IPS DF 6.9 (cell line): ENCODE measurements at places on chromosomes 3 and 15.
A peak's percentile ranks its signal among the peaks of the same experiment; 100 is the strongest.

- H3K27me3 ChIP-seq, result no peaks in the 10 kb centered on the region
- peaks cover 5% of the 10 kb centered on the region for H3K4me1 ChIP-seq
- DNase-seq, result no peak
- no peaks in the 10 kb centered on the region for H3K36me3 ChIP-seq
- H3K4me3 ChIP-seq, result no peak overlapping the region
These were observed 12.4 kb downstream of the NTRK3 start for GRCh38 chr15:88243895-88244787.

GRCh38 chr3:194081826-194082225 lies 54.1 kb upstream of the HES1 start:
- peaks cover 4% of the 10 kb centered on the region for H3K4me1 ChIP-seq
- no peaks in the 10 kb centered on the region for H3K27me3 ChIP-seq
- H3K36me3 ChIP-seq, result no peaks in the 10 kb centered on the region
- no peak overlapping the region for H3K27ac ChIP-seq
- no peak for DNase-seq

GRCh38 chr3:112128843-112129727 lies 4.0 kb downstream of the GCSAM start:
- H3K4me3 ChIP-seq, result no peak overlapping the region
- no peaks in the 10 kb centered on the region; the same call in 1 of the 2 replicates for H3K4me1 ChIP-seq
- no peaks in the 10 kb centered on the region for H3K27me3 ChIP-seq
- DNase-seq, result no peak
- no peak overlapping the region for H3K27ac ChIP-seq

- DNase-seq, result no peak
- H3K4me1 ChIP-seq, result no peaks in the 10 kb centered on the region
- H3K36me3 ChIP-seq, result no peaks in the 10 kb centered on the region
- H3K27me3 ChIP-seq, result peaks cover 1% of the 10 kb centered on the region; the same call in 1 of the 2 replicates
These were observed 178.2 kb downstream of the LSAMP start for GRCh38 chr3:116267116-116267515.

- H3K36me3 ChIP-seq, result no peaks in the 10 kb centered on the region
- no peaks in the 10 kb centered on the region; the same call in 1 of the 2 replicates for H3K27me3 ChIP-seq
- DNase-seq, result peak; percentile 86
- H3K27ac ChIP-seq, result no peak overlapping the region
These were observed 37.8 kb upstream of the USP3 start for GRCh38 chr15:63466378-63467192.

DNA sequence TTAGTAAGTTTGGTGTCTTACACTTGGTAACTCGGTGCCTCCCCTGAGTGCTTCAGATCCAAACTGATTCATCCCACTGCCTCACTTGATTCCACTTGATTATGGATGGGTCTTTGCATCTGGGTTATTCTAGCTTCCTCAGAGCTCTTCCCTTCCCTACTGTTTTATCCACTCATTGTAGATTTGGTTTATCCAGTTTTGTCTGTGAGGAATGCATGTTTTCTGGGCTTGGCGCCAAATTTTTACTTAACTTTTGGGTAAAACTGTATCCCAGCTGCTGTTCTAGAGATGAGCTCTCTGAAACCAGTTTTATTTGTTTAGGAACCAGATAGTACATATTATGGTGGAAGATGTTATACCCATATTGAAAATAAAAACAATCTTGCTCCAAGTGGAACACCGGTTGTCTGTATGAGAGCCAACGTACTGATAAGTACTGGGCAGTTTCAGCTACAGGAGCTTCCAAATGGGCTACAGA lies 20.9 kb downstream of the RAD54L2 start:
- no peak for DNase-seq
- no peaks in the 10 kb centered on the region for H3K4me1 ChIP-seq
- H3K27ac ChIP-seq, result no peak overlapping the region
- H3K27me3 ChIP-seq, result no peaks in the 10 kb centered on the region
- H3K4me3 ChIP-seq, result no peak overlapping the region
- H3K36me3 ChIP-seq, result no peaks in the 10 kb centered on the region; the same call in 1 of the 2 replicates

DNA sequence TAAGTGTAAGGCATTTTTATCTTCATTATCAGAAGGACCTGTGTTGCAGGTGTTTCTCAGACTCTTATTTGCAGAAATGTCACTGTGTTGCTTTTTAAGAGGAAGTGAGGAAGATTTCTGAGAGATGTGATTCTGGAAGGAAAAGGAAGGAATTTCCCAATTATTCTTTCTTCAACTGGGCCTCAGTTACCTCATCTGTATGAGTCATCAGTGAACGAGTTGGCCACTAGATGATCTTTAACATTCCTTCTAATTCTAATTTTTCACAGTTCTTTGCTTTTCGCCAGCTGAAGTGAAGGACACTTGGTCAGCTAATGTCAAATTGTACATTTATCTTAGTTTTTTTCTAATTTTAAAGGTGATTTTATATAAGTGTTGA lies 28.9 kb downstream of the CLEC3B start:
- no peak overlapping the region for H3K4me3 ChIP-seq
- no peaks in the 10 kb centered on the region for H3K36me3 ChIP-seq
- no peak overlapping the region for H3K27ac ChIP-seq
- no peak for DNase-seq
- H3K27me3 ChIP-seq, result peaks cover 14% of the 10 kb centered on the region
- no peaks in the 10 kb centered on the region for H3K4me1 ChIP-seq

- no peaks in the 10 kb centered on the region for H3K36me3 ChIP-seq
- no peaks in the 10 kb centered on the region for H3K4me1 ChIP-seq
- H3K4me3 ChIP-seq, result peak overlapping the region; percentile 75; the same call in 1 of the 2 replicates
- no peaks in the 10 kb centered on the region for H3K27me3 ChIP-seq
These were observed 964 bp downstream of the SLC25A20 start for GRCh38 chr3:48897460-48898376.

- no peak overlapping the region for H3K4me3 ChIP-seq
- H3K27ac ChIP-seq, result no peak overlapping the region
- no peaks in the 10 kb centered on the region for H3K36me3 ChIP-seq
- no peaks in the 10 kb centered on the region for H3K4me1 ChIP-seq
- no peaks in the 10 kb centered on the region for H3K27me3 ChIP-seq
These were observed 73.8 kb upstream of the GSK3B start for GRCh38 chr3:120168038-120168437.

DNA sequence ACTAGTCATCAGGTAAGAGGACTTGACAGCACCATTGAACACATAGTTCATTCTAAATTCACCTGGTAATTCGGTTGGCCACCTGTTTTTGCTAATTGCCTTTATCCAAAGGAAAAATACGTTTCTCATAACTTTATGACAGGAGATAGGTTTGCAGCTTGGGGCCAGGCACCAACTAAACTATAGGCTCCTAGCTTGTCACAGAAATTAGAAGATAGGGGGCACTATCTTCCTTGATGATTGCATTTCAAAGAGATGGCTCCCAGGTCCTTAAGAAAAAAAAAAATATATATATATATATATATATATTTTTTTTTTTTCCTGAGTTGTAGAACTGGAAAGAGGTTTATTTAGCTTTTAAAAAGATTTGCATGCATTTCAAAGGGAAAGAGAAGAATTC lies 563.6 kb downstream of the NAALADL2 start:
- no peak overlapping the region for H3K4me3 ChIP-seq
- no peaks in the 10 kb centered on the region for H3K4me1 ChIP-seq
- H3K27me3 ChIP-seq, result no peaks in the 10 kb centered on the region

DNA sequence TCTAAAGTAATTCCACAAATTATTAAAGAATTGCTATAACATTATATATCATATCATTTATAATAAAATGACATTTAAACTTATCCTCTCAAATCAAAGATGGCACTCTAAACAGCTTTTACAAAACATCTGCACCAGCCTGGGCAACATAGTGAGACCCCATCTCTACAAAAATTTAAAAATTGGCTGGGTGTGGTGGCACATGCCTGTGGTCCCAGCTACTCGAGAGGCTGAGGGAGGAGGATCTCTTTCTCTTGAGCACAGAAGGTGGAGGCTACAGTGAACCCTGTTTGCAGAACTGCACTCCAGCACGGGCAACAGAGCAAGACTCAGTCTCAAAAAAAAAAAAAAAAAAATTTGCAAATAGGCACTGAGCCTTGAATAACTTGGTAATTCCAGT lies 63.1 kb downstream of the PIK3CB start:
- H3K4me1 ChIP-seq, result no peaks in the 10 kb centered on the region
- H3K4me3 ChIP-seq, result no peak overlapping the region
- DNase-seq, result no peak
- H3K36me3 ChIP-seq, result peaks cover 11% of the 10 kb centered on the region
- no peak overlapping the region for H3K27ac ChIP-seq
- H3K27me3 ChIP-seq, result no peaks in the 10 kb centered on the region

DNA sequence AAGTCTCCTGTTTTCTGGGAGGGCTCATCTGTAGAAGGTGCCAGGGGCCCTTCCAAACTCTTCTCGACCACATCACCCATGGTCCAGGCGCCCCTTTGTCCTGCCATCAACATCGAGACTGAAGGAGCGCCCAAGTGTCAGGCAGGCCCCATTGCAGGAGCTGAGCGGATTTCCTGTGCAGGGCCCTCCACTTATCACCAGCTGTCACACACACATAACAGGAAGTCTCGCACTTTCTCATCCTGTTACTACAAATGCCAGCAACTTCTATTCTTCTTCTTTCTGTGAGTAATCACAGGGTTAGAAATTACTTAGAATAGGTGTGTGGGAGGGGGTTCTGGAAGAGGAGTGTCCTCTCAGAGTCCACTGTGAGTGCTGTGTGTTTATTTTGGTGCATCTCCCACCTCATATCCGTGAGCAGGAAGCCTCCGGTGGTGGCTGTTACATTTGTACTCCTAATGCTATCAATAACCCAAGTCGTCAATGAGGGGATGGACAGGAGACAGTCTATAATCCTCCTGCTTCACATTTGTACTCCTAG lies at the start of gene KLHL6:
Gene KLHL6, minus strand, starts transcription at position 166 of the 541 bp plus-strand sequence. Its CDS starts 53 bp downstream, at position 113.
- H3K36me3 ChIP-seq, result no peaks in the 10 kb centered on the region
- H3K4me1 ChIP-seq, result no peaks in the 10 kb centered on the region
- H3K27ac ChIP-seq, result no peak within 1 kb of the TSS
- no peaks in the 10 kb centered on the region for H3K27me3 ChIP-seq
- no peak within 1 kb of the TSS for H3K4me3 ChIP-seq

DNA sequence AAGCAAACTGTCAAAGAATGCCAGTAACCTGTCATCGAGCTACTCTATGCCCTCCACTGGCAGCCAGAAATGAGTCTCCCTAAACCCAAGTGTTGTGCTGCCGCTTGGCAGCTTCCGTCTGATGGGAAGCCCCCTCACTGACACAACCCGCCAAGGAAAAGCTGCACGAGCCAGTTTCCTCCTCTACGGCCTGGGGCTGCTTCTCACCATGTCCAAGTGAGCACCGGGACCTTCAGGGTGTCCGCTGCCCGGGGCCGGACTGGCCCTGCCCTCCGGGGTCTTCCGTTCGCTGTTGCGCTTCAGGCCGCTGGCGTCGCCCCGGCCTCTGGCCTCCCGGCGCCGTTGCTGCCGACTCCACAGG lies 490 bp downstream of the TOMM70 start:
- DNase-seq, result no peak
- peak overlapping the region; percentile 50 for H3K4me3 ChIP-seq
- no peaks in the 10 kb centered on the region for H3K27me3 ChIP-seq
- H3K4me1 ChIP-seq, result peaks cover 2% of the 10 kb centered on the region
- H3K27ac ChIP-seq, result no peak overlapping the region

GRCh38 chr15:59825901-59826300 lies 136.8 kb upstream of the BNIP2 start:
- H3K4me1 ChIP-seq, result no peaks in the 10 kb centered on the region
- H3K27me3 ChIP-seq, result no peaks in the 10 kb centered on the region
- no peaks in the 10 kb centered on the region for H3K36me3 ChIP-seq
- no peak overlapping the region for H3K27ac ChIP-seq
- no peak for DNase-seq

- no peak overlapping the region for H3K4me3 ChIP-seq
- peaks cover 14% of the 10 kb centered on the region for H3K27me3 ChIP-seq
- no peak overlapping the region for H3K27ac ChIP-seq
- H3K36me3 ChIP-seq, result no peaks in the 10 kb centered on the region
- no peak for DNase-seq
These were observed 28.2 kb downstream of the CLEC3B start for GRCh38 chr3:45054196-45054857.

DNA sequence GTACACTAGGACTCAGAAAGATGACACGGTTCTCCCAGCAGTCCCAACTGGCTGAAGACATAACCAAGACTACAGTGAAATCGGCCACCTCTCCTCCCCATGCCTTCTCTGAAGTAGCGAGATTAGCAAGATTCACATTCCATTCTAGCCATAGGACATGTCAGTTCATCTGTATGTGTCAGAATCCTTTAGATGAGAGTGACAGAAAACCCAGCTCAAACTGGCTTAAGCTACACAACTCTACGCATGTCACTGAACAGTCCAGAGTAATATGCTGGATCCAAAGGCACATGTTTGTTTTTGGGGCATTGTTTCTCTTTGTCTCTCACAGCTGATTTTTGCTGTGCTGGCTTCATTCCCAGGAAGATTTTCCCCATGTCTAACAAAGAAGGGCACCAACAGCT lies 75.8 kb downstream of the RARB start:
- no peaks in the 10 kb centered on the region for H3K27me3 ChIP-seq

- no peaks in the 10 kb centered on the region for H3K36me3 ChIP-seq
- H3K4me3 ChIP-seq, result no peak overlapping the region
- no peaks in the 10 kb centered on the region for H3K27me3 ChIP-seq
- H3K27ac ChIP-seq, result no peak overlapping the region
These were observed 18.1 kb upstream of the SCN10A start for GRCh38 chr3:38834110-38834509.

GRCh38 chr3:11575677-11576076 lies 68.0 kb downstream of the VGLL4 start:
- no peak overlapping the region for H3K27ac ChIP-seq
- H3K4me1 ChIP-seq, result no peaks in the 10 kb centered on the region
- no peak for DNase-seq
- no peaks in the 10 kb centered on the region for H3K36me3 ChIP-seq

- H3K27me3 ChIP-seq, result no peaks in the 10 kb centered on the region
- no peak overlapping the region for H3K27ac ChIP-seq
- no peak for DNase-seq
These were observed 262.1 kb upstream of the TGFBR2 start for GRCh38 chr3:30344288-30344687.

DNA sequence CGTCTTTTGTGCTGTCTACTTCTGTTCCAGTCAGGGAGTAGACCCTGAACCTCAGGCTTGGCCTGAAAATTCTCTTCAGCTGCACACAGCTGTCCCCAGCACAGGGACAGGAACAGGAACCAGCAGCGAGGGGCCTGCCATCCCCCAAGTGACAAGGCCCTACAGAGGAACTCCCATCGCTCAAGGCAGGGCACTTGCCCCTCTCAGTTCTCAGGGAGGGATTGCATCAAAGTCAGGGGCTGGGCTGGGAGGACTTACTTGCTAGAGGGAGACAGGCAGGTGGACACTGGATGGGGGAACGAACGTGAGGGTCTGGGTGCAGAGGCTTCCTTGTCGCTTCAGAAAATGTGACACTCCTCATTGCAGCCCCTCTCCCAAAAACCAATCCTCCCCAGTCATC lies 163.6 kb downstream of the CHSY1 start:
- H3K36me3 ChIP-seq, result no peaks in the 10 kb centered on the region
- no peaks in the 10 kb centered on the region for H3K27me3 ChIP-seq
- H3K4me3 ChIP-seq, result no peak overlapping the region
- no peak for DNase-seq
- no peak overlapping the region for H3K27ac ChIP-seq

DNA sequence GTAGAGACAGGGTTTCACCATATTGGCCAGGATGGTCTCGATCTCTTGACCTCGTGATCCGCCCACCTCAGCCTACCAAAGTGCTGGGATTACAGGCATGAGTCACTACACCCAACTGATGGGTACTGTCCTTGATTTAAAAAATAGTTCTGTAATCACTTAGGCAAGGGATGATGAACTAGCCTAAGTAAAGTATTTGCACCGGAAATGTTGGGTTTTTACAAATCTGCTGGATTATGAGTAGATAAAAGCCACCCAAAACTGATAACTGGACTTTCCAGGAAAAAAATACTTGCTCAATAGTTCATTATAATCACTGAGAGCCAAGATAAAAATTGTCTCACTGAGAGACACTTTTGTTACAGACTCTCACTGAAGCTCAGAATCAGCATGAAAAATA lies 218.0 kb downstream of the WNT5A start:
- H3K4me3 ChIP-seq, result no peak overlapping the region
- no peak overlapping the region for H3K27ac ChIP-seq
- no peak for DNase-seq
